H7 (cell line): ENCODE measurements at places on chromosomes 1 and 21. TPM values are rescaled to one million over a fixed set of nuclear protein-coding genes. Genes with fewer than 3 reads are reported as not detected.

The AQP10 gene
- total RNA-seq: not detected in 2 replicates

The C1orf53 gene
- total RNA-seq: 0.48 and 0.70 TPM in 2 replicates

The MYOG gene
- not detected in 2 replicates for total RNA-seq

The MYOM3 gene
- total RNA-seq: 0.03 and 0.11 TPM in 2 replicates

The OR2G3 gene
- not detected in 2 replicates for total RNA-seq

The KCNJ9 gene
- 0.07 TPM in 1 of 2 replicates, not detected in the other for total RNA-seq
